SIG-M5 (cell line): ENCODE measurements at places on chromosomes 5 and 9.

GRCh38 chr5:10662661-10663488 is 98.2 kb downstream of the DAP start:
- DNase-seq, result no peak

GRCh38 chr5:90824436-90824835 is 265.8 kb downstream of the ADGRV1 start:
- DNase-seq, result no peak

- no peak for DNase-seq
Observed at GRCh38 chr9:112586599-112587155, 100.0 kb downstream of the KIAA1958 start.

DNA sequence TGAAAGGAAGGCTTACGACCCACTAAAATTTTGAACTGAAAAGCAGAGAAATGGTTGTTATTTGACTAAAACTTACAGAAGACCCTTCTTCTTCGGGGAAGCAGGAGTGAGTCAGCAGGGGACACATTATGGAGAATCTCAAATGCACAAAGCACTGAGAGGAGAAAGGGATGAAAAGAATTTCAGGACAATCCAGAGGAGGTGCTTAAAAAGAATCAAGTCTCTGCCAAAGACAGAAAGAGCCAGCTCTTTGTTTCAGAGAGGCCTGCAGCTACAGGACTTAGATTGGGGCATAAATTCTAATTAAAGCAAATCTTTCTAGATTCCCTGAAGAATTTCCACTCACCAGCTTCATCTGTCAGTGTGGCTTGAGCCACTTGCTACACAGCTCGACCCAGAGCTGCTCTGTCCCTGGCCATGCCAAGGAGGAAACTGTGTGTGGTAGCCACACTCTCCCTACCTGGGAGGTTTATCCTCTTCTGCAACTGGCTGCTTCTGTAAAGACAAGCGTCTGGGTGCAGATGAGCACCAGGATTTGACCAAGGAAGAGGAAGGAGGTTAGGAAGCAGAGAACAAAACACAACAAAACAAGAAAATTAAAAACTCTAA is 89.9 kb downstream of the SEMA5A start:
- no peak for DNase-seq

DNA sequence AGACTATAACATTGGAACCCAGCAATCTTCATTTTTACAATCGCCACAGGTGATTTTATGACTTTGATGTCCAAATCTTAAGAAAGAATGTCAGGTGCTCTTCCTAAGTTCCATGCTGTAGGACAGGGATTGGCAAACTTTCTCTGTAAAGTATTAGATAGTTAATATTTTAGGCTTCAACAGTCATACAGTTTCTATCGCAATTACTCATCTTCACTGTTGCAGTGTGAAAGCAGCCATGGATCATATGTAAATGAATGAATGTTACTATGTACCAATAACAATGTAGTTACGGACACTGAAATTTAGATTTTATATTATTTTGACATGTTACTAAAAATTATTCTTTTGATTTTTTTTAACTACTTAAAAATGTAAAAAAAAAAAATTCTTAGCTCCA is 169.7 kb downstream of the DTWD2 start:
- DNase-seq, result no peak

DNA sequence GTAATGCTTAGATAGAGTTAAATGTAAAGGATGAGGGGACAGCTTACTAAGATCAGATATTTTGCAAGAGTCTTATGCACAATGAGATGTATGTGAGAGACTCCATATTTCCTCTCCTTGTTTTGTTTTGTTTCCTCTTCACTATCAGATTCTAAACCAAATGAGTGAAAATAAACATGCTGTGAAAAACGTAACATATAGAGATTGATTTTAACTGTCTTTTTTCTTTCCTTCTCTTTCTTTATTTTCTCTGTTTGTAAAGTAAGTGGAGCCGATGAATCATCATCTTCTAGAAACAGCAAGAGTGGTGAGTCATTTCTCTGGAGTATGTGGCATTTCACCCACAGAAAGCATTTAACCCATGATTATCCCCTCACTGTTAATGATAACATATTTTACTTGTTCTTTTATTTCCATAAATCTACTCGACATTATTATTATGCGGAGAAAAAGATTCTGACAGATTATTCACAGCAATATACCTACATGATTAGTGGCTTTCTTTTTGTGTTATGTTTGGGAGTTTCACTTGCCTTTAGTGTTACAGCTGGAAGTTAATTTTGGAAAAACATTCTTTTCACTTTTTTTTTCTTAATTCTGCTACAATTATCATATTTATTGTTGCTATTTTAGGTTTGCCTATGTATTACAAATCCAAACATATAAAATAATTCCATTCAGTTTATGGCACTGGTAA is 2.1 kb upstream of the ANXA1 start:
- peak; percentile 59 for DNase-seq

DNA sequence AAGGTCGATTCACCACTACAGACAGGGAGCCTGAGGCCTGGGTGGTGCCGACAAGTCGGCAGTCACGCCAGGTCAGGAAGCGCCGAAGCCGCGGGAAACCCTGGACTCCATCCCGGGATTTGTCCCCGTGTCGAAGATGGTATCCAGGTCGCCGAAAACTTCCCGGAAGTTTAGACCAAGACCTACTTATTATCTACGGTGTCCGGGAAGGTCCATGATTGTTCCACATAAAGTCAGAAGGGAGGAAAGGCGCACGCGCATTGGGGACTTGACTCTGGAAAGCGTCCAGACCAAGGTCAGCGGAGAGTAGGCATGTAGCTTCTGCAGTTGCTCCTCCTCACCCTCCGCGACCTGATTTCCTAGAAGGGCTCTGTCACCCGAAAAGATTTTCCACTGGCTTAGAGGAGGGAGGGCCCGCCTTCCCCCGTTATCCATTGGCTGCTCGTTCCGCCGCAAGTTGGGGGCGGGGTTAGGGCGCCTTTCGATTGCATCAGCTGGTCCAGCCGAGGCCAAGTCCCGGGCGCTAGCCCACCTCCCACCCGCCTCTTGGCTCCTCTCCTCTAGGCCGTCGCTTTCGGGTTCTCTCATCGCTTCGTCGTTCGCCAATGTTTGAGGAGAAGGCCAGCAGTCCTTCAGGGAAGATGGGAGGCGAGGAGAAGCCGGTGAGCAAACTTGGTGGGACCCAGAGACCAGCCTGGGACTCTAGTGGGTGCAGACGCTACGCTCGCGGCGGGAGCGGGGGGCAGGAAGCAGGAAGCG is at the start of gene TARS1:
TSS of gene TARS1 (plus strand) at position 484 of the 759 bp plus-strand sequence. CDS start at position 606, 122 bp downstream.
- peak; percentile 96 for DNase-seq

DNA sequence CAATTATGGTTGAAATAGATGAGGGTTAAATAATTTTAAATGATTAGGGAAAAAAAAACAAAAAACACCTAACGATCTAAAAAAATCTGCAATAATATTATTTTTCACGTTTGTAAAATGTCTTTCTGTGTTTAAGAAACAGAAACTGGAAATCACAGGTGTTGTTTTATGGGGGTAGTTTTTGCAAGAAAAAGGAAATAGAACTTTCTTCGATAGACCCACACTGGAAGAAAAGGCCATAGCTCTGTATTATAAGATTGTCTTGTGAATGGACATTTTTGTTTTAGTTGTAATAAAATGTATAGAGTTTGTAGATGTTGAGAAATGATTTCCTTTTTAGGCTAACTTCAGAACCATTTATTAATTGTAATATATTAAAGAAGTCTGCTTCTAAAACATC is 5.5 kb downstream of the CSNK1G3 start:
- DNase-seq, result no peak

DNA sequence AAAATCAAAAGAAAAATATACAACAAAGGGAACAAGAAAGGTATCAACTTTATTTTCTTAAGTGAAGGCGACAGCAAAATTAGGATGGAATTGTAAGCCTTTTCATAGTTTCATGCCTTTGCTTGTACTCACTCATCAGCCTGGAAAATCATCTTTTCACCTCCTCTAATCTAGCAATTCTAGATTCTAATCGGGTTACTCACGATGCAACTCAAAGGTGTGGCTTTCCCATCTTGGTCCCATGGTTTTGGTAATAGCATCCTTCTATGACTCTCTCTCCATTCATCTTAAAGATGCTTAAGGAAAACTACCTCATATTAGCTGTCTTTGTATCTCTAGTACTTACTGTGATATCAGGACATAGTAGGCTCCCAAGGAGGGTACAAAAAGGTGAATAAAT is 30.5 kb downstream of the DNAH5 start:
- DNase-seq, result no peak

GRCh38 chr5:76472335-76473008 is 69.4 kb downstream of the IQGAP2 start:
- no peak for DNase-seq
